Endothelial cell of coronary artery (primary cell): ENCODE measurements at places on chromosomes 12 and 14. TPM values are rescaled to one million over a fixed set of nuclear protein-coding genes. Genes with fewer than 3 reads are reported as not detected.

Gene KLRD1
- total RNA-seq = 0.09 TPM in 2 replicates

Gene ARMH4
- 1.0 and 3.7 TPM in 2 replicates for total RNA-seq

Gene GDF3
- 0.18 TPM in 1 of 2 replicates, not detected in the other for total RNA-seq

Gene GPR65
- total RNA-seq = under 0.01 and 0.09 TPM in 2 replicates
